ENCODE measurements at places on chromosomes 2 and 18.

DNA sequence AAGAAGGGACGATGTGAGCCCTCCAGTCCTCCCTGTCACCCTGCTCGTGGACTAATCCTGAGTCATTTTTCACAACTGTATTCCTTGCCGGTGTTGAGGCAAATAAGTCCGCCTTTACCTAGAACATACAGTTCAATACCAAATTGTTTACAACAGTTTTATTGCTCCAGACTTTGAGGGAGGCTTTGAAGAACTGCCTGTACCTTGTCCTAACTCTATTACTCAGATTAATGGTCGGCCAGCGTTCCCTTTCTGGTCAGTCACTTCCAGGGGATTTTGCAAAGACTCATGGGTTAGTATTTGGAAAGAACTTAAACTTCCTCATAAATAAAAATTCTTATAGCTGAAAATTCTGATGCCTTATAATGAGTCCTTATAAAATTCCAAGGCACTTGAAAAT is 85.1 kb upstream of the ZNF532 start:
- DNase-seq, result no peak

GRCh38 chr2:42372474-42373200 is 11.6 kb upstream of the COX7A2L start:
- DNase-seq, result no peak

DNA sequence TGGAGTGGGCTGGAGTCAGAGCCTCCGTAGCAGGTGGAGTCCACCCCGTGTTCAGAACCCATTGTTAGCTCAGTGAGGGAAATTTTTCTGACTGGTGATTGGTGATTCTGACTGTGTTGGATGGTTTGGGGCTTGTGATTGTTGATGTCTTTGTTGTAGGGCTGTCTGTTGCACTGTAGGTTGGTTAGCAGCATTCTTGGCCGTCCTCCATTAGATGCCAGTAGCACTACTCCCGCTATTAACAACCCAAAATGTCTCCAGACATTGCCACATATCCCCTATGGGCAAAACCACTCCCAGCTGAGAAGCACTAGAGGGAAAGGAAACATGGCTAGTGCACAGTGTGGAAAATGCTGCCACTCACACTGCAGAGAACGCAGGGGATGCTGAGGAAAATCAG is 51.7 kb downstream of the ARMC9 start:
- DNase-seq, result no peak

- no peak for DNase-seq
Measured at GRCh38 chr2:26488463-26489212, 10.7 kb upstream of the OTOF start.

- no peak for DNase-seq
Measured at GRCh38 chr18:34220081-34220815, 4.5 kb downstream of the NOL4 start.
